Endothelial cell (in vitro differentiated cells): ENCODE measurements at places on chromosomes 11 and 22. TPM values are rescaled to one million over a fixed set of nuclear protein-coding genes. Genes with fewer than 3 reads are reported as not detected.

- no peak for DNase-seq
Measured at GRCh38 chr11:74784234-74784633, 35.6 kb downstream of the RNF169 start.

Gene GLYATL2
- total RNA-seq = 0.62 TPM

- DNase-seq = no peak
Measured at GRCh38 chr22:28139961-28140360, 220.9 kb upstream of the PITPNB start.

- DNase-seq = no peak
Measured at GRCh38 chr11:112516755-112517154, 256.1 kb upstream of the PLET1 start.

DNA sequence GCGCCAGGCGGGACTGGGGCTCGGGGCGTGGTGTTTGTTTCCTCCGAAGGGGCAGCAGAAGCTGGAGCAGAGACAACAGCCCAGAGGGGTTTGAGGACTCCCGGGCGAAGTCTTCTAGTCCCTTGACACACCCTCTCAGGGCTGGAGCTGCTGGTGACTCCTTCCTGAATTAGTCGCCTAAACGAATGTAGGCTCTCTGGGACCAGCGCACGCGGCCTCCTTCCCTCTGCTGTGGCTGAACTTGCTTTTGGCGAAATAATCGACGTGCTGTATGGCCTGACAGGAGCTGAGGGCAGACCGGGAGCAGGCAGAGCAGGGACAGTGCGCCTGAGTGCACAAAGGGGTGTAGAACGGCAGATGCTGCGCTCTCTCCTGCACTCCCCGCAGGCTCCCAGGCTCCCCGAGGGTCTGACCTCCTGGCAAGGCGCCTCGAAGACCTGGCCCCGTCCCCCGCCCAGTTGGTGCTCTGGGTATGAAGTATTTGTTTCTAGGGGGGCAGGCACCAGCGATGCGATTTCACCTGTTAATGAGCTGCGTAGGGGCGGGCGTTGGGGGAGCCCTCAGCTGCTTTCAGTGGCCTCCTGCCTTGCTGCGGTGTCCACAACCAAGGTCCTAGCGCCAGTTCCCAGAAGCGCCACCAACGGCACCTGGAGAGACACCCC is 5.3 kb downstream of the SLC17A6 start:
- DNase-seq = peak; percentile 21

- DNase-seq = no peak
Measured at GRCh38 chr11:14872032-14872431, 20.0 kb downstream of the CYP2R1 start.

Gene ELMOD1
- total RNA-seq = 0.51 TPM

GRCh38 chr22:39932918-39933649 is 27.1 kb upstream of the TMA7B start:
- peak; percentile 55 for DNase-seq

DNA sequence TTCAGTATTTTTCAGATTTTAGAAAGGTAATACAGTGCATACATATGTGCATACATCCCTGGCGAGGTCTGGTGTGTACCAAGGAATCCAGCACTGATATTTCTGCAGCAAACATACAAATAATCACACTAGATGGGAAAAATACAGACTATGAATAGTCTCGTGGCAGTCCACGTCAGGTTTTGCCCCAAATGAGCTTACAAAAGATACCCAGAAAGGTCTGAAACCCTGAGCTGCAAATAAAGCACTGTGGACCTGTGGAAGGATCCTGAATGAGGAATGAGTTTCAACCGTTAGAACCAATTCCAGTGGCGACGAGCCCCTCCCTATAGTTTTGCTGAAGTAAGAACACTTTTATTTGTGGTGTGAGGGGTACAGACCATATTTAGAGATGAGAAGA is 24.5 kb downstream of the MAPK1 start:
- DNase-seq = no peak

GRCh38 chr11:27290261-27291050 is 72.6 kb downstream of the CCDC34 start:
- no peak for DNase-seq

Gene RASSF7
- 8.9 TPM for total RNA-seq

DNA sequence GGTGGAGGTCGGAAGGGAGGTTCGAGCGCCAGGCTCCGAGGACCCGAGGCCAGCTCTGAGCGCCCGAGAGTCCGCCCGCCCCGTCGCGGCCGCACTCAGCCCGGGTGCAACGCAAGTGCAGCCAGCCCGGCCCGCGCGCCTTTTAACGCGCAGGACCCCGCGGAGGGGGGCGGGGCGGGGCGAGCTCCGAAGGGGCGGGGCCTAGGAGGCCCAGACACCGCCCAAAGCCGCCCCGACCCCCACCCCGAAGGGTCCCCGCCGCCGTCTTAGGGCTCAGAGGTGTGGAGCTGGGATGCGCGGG is at the start of gene PHOX2A:
Gene PHOX2A (minus strand): TSS at position 117 of the 301 bp plus-strand sequence. CDS start 172 bp downstream, outside the sequence.
- DNase-seq = no peak

Gene SCGB1A1
- 0.72 TPM for total RNA-seq

GRCh38 chr11:134417871-134418840 is 6.1 kb upstream of the B3GAT1 start:
- peak; percentile 51 for DNase-seq

- DNase-seq = no peak
Measured at GRCh38 chr11:117392979-117393378, 65.3 kb downstream of the CEP164 start.
